ENCODE measurements at places on chromosomes 1 and 21. TPM values are rescaled to one million over a fixed set of nuclear protein-coding genes. Genes with fewer than 3 reads are reported as not detected.

The MPL gene
- not detected for total RNA-seq

The AHCTF1 gene
- total RNA-seq = 32.8 TPM

The SEMA4A gene
- total RNA-seq = not detected

The ROR1 gene
- total RNA-seq = 15.4 TPM

The FCGR1A gene
- total RNA-seq = not detected
